ENCODE measurements at places on chromosomes 7 and 10. TPM values are rescaled to one million over a fixed set of nuclear protein-coding genes. Genes with fewer than 3 reads are reported as not detected.

Gene PSAP
- total RNA-seq, result 207 TPM

Gene OR6B1
- total RNA-seq, result not detected

Gene NPSR1
- not detected for total RNA-seq

Gene PNLIPRP3
- not detected for total RNA-seq

Gene RELN
- not detected for total RNA-seq

Gene PRKG1
- 0.10 TPM for total RNA-seq

Gene STX1A
- total RNA-seq, result 23.2 TPM

Gene CPA2
- total RNA-seq, result not detected
